Astrocyte of the hippocampus (primary cell): ENCODE measurements at places on chromosomes 12 and 14.

GRCh38 chr14:50064993-50065392, 51.4 kb downstream of the VCPKMT start:
- DNase-seq, result no peak

GRCh38 chr14:72598306-72598705, 295.6 kb downstream of the DPF3 start:
- no peak for DNase-seq

DNA sequence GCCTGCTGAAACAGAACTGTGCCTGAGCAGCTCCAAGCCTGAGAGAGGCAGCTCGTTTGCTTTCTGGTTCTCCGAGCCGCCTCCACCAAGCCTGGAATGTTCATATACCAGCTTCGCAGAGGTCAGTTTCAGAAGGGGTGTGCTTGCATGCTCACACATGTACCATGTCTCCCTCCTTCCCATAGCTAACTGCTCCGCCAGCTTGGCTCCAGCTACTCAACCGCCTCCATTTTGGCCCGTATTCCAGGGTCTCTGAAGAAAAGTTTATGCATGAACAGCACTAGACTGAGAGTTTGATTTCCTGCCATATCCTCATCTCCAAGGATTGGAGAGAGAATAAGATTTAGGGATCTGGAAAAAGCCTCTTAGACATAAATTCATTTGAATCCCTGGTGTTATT, 103.7 kb downstream of the SMOC1 start:
- no peak for DNase-seq

- DNase-seq, result no peak
Observed at GRCh38 chr12:95506707-95507523, 33.0 kb downstream of the METAP2 start.

DNA sequence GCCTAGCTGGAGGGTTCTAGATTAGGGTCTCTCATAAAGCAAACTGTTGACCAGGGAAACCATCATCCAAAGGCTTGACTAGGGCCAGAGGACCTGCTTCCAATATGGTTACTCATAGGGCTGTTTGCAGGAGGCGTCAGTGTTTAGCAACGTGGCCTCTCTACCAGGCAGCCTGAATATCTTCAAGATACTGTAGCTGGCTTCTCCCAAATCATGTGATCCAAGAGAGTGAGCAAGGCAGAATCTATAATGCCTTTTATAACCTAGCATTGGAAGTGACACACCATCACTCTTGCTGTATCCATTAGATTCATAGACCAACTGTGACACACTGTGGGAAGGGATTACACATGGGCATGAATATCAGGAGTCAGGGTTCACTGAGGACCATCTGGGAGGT, 17.3 kb downstream of the TPH2 start:
- DNase-seq, result peak; percentile 8

- peak; percentile 32 for DNase-seq
Observed at GRCh38 chr12:55686366-55687010, 21.2 kb downstream of the ITGA7 start.

GRCh38 chr12:27000961-27001360, 13.2 kb downstream of the TM7SF3 start:
- DNase-seq, result no peak

GRCh38 chr12:81150382-81150781, 72.5 kb downstream of the ACSS3 start:
- DNase-seq, result no peak

DNA sequence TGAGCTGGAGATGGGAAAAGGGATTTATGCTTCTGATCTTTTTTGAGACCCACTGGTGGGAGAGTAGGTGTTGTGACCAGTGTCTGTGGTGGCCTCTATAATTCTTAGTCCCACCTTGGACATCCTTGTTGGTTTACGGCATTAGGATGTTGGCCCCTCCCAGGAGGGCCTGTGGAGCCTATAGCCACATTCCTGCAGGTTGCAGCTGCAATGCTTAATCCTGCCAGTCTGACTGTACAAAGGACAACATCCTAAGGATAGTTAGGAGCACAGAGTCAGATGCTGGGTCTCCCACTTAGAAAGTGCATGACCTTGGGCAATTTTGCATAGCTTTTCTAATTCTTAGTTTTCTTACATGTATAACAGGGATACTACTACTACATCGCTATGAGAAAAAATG, 150.9 kb upstream of the SLC38A2 start:
- no peak for DNase-seq

GRCh38 chr14:91128699-91129098, 14.8 kb downstream of the DGLUCY start:
- no peak for DNase-seq

GRCh38 chr12:21428241-21428640, 9.2 kb upstream of the PYROXD1 start:
- peak; percentile 42 for DNase-seq

- peak; percentile 71 for DNase-seq
Observed at GRCh38 chr14:39988939-39989338, 556.7 kb upstream of the FBXO33 start.

DNA sequence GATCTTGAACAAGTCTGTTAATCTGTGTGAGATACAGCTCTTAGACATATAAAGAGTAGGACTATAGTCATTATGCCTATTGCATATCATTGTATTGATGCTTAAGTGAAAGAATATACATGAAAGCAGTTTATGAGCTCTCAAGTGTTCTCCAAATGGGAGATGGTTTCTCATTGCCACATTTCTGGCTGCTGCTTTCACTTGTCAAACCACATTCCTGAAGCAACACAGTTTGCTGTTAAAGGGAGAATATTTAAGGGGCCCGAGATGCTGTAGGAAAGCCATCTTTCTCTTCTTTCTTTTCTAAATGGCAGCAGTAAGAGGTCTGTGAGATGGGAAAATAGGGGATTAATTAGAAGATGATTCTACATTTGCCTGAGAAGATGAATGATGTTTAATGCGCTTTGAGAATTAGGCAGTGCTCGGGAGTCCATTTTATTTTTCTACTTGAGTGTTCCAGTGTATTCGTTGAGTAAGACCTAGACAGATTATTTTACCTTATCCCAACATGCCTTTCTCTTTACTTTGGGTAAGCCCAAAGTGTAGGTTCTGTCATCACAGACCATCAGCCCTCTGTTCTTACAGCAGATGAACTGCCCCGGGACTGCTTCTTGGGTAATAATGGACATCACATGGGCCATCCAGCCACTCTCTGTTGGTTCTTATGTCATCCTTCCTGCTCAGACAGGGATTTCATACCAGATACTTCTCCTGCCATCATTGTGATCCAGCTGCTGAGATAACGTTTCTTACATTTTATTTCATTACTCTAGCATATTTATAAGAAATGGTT, 35.6 kb downstream of the ANO4 start:
- DNase-seq, result no peak

- no peak for DNase-seq
Observed at GRCh38 chr14:54465654-54466053, 23.1 kb downstream of the GMFB start.

GRCh38 chr12:43444940-43445564, 107.0 kb downstream of the ADAMTS20 start:
- DNase-seq, result peak; percentile 68

- DNase-seq, result no peak
Observed at GRCh38 chr12:110686294-110686903, 2.5 kb downstream of the HVCN1 start.

GRCh38 chr12:13851828-13852227, 129.6 kb downstream of the GRIN2B start:
- DNase-seq, result no peak

- DNase-seq, result no peak
Observed at GRCh38 chr14:95398630-95399547, 79.2 kb upstream of the CLMN start.

GRCh38 chr14:23164250-23164649, 19.2 kb downstream of the SLC7A8 start:
- no peak for DNase-seq

DNA sequence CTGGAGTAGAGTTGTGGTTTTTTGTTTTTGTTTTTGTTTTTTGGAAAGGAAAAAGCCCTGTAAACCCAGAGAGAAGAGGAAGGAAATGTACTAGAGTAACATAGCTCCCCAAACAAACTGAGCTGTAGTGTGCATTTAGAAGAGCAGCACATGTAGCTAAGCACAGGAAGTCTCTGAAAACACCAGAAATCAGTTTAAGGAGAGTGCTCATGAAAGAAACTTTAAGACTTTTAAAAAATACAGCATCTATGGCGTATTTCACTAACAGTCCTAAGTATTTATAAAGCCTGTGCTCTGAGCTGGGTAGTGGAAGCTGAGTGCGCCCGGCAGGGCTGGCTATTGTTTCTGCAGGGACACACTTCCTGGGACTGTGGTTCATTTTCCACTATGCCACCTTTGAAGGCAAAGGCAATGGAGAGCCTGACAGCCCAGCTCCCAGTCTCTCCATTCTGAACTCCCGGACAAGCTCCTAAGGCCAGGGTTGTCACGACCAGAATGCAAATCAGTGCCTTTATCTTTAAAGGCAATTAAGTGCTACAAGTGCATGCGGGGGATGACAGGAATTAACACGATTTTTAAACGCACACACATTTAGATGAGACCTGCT, 45.4 kb downstream of the NIN start:
- peak; percentile 11 for DNase-seq

DNA sequence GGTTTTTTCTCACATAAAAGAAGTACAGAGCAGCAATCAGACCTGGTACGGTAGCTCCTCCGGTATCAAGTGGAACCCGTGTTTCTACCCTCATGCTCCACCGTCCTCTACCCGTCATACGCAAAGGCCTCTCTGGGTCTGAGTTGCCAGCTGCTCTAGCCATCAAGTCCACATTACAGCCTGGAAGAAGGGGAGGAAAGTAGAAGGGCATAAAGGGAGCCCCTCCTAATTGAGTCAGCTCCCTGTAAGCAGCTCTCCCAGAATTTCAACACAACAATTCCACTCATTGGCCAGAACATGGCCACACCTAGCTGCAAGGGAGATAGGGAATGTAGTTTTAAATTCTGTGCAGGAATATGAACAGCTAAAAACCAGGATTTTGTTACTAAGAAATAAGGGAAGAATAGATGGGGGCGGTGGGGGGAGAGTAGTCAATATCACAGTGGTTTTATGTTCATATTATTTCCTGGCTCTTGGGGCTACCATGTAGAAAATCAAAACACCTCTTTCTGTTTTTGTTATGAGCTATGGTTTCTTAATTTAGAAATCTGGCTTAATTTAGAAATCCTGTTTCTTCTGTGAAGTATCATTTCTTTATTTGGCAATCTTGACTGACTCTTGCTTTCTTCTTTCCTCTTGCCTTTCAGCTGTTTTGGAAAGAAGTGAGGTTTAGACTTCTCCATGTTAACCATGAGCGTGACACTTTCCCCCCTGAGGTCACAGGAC, 103.9 kb downstream of the AKAP6 start:
- DNase-seq, result no peak

DNA sequence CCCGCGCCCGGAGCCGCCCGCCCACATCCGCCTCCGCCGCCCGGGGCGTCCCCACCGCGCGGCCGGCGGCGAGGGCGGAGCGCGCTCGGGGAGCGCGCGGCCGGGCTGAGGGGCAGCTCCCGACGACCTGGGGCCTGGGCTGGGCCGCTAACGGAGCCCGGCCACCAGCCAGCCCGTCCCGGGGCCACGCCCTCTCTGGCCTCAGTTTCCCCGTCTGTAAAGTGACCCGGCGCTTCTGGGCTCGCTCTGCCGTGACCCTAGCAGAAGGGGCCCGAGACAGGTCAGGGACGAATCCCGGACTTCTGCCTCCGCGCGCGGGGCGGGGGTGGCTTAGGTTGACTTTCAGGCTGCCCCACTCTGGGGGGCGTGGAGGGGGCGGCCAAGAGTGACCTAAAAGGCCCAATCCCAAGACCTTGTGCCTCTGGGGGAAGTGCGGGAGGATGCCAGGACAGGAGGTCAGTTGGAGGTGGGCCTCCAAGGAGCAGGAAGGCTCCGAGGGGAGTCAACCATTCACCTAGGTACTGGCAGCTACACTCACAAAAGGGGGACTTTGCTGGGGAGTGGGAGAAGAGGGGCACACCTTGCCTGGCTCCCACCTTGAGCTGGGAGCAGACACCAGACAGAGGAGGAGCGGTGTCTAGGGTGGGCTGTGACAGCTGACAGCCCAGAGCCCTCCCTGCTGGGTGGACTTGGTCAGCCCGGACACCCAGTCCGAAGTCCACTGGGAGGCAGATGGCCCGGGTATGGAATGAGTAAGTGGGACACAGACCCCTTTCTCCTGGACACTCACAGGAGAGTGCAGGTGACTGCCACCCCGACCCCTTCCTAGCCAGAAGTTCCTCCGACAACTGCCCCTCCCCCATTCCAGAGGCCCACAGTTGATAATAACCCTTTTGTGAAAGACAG, 486 bp upstream of the AKT1 start:
- DNase-seq, result peak; percentile 81

GRCh38 chr12:2251526-2252209, 198.9 kb downstream of the CACNA1C start:
- no peak for DNase-seq

DNA sequence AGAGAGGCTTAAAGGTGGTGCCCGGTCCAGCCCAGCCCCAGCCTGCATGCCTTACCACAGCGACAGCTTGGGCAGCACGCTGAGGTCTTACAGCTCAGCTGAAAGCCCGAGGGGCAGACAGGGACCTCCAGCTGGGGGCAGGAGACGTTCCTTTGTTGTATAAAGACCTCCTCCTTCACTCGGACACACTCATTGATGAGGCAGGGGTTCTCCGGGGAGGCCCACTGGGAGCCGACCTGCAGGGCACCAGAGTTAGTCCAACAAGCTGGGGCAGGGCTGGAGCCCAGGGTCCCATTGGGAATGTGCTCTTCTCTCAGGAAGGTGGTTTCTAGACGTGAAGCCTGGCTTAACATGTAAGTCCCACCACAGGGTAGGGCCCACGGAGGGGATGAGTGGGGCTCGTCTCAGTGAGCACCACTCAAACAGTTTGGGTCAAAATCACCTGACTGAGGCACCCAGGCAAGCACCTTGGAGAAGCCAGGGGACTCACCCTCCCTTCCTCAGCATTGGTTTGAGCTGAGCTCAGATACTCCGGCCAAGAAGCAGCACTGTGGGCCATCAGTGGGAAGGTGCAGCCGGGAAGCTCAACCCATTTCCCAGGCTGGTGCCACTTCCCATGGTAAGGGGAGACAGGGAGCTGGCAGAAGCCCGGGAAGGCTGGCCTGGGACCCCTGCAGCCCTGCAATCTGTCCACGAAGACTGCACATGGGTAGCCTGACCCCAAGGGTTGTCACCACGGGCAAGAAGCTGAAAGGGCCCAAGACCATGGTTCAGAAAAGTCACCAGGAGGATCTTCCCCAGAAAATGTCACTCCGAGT, 24.3 kb upstream of the ANO2 start:
- DNase-seq, result no peak

- DNase-seq, result no peak
Observed at GRCh38 chr14:101222362-101223070, 319.0 kb upstream of the RTL1 start.

- DNase-seq, result no peak
Observed at GRCh38 chr14:31127690-31128089, 79.9 kb downstream of the HECTD1 start.

- peak; percentile 68 for DNase-seq
Observed at GRCh38 chr14:77000340-77001270, 27.9 kb downstream of the IRF2BPL start.

GRCh38 chr14:39704594-39704993, 272.4 kb upstream of the FBXO33 start:
- DNase-seq, result no peak

DNA sequence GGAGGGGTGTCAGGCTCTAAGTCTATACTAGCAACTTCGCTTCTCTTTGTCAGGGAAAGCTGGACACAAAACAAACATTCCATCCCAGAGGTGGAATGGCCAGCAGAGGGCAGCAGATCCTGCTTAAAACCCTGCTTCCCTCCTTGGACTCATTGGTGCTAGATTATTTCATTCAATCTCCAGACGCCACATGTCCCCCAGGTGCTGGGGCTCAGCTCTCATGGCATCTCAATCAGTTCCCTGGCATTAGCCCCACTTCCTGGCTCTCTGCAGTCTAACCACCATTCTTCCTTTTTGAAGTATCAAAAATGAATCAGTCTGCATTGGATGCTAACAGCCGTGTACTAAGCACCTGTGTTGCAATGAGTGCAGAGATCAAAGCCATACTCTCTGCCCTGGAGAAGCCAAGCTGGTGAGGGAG, 8.1 kb upstream of the PPP1R1A start:
- DNase-seq, result peak; percentile 78
